ENCODE measurements at places on chromosomes 4 and X. TPM values are rescaled to one million over a fixed set of nuclear protein-coding genes. Genes with fewer than 3 reads are reported as not detected.

The ZCCHC18 gene
- total RNA-seq = 0.63 TPM

- DNase-seq = no peak
Measured at GRCh38 chrX:50107470-50107869, 93.3 kb downstream of the AKAP4 start.

- DNase-seq = no peak
Measured at GRCh38 chr4:80732010-80732409, 298.5 kb upstream of the BMP3 start.

The TMPRSS11F gene
- not detected for total RNA-seq

GRCh38 chr4:171751538-171751937 lies 61.7 kb upstream of the GALNTL6 start:
- no peak for DNase-seq

The WNK3 gene
- total RNA-seq = 1.4 TPM

DNA sequence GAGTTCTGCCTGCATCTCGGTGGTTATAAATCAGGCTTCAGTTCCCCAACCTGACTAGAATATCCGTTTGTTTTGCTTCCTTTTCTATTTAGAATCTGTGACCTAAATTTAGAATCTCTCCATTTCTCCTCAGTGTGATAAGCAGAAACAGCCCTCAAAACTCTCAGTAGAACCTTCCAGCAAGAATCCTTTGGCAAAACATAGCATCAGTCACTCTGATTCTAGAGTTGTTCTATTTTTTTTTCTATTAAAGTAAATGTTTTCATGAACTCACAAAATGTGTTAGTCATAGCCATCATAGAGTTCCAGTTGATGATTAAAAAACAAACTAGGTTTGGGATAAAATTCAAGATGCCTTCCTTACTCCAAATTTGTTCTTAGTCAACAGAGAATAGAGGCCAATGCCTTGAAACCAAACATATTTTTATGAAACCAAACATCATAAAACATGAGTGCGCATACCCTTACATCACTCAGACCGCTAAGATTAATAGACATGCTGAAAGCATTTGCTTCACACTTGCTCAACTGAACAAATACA lies 13.2 kb upstream of the C1QTNF7 start:
- no peak for DNase-seq

GRCh38 chrX:122583551-122583950 lies 600.5 kb upstream of the GRIA3 start:
- no peak for DNase-seq

The NWD2 gene
- total RNA-seq = not detected

DNA sequence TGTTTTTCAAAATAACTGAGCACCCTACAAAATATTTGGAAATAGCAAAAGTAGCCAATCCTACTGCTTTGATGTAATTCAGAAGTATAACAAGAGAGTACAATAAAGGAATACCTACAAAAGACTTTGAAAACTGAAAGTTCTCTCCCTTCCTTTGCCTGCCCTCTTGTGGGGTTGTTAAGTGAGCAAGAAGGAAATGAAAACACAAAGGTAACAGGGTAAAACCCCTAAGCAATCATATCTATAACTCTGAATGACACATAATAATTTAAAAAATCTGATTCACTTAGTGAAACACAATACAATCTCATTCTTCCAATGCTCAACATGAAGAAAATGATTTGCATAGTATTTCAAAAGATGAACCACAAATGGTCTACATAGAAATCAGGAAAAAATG lies 98.2 kb downstream of the FRYL start:
- DNase-seq = no peak

DNA sequence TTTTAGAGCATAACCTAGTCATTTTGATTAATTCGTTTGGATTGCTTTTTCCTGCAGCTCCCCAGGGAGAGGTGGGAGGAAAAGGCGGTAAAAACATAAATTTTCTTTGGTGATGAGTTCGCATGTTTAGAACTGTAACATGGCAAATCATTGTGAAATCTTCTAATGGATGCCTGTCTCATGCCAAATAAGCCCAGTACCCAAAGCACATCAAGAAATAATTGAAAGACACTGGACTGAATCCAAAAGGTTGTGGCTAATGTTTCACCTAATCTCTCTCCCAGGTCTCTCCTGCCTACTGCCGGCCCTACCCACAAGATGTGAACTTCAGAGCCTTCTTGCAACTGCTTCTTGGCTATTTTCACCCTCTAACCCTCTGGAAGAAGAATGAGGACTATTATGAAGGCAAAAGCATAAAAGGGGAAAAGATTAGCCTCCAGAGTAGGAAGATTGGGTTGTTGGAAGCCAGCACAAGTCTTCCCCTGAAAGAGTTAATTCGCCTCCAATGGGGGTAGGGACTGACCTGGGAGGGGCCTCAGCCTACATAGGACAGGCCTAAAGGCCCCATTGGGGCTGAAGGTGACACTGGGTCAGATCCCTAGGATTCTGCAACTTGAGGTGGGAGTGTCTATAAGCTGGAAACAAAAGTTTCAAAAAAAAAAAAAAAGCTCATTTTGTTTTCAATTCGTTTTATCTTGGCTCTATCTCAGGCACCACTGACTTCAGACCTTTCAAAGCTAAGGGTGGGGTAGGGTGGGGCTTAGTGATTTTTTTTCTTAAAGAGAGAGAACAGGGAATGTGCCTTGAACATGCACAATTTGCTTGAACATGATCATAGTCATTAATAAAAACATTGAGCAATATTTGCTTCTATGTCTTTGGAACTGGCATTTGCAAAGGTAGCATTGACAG lies 278.6 kb upstream of the KLF3 start:
- DNase-seq = peak; percentile 87

The GPAT3 gene
- total RNA-seq = 45.9 TPM

The GPR34 gene
- not detected for total RNA-seq

DNA sequence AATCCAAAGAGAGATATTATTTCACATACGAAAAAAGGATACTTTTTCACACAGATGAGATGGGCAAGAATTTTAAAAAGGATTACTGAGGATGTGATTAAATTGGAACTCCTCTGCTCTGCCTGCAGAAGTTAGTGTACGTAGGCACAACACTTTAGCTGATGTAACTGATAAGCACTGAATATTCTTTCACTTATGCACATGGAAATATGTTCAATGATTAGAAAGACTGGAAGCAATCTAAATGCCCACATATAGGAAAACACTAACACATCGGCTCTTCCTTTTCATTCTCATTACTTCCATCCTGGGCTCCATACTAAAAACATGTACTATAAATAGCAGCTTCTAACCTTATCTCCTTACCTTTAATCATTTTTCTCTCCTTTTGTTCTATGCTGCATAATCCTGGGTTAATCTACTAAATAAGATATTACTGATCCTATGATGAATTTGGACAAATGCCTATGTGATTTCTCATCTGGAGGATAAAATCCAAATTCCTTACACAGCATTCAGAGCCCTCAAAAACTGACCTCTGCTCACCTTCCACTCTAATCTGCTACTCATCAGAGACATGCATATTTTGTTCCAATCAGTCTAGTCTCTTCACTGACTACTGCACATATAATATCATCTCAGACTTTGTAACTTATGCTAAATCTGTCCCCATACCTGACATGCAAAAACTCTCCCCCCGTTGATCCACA lies 197.8 kb downstream of the PDGFC start:
- no peak for DNase-seq

- no peak for DNase-seq
Measured at GRCh38 chrX:37815366-37815765, 32.0 kb downstream of the DYNLT3 start.

GRCh38 chrX:18733287-18733686 lies 25.8 kb downstream of the PPEF1 start:
- DNase-seq = no peak

DNA sequence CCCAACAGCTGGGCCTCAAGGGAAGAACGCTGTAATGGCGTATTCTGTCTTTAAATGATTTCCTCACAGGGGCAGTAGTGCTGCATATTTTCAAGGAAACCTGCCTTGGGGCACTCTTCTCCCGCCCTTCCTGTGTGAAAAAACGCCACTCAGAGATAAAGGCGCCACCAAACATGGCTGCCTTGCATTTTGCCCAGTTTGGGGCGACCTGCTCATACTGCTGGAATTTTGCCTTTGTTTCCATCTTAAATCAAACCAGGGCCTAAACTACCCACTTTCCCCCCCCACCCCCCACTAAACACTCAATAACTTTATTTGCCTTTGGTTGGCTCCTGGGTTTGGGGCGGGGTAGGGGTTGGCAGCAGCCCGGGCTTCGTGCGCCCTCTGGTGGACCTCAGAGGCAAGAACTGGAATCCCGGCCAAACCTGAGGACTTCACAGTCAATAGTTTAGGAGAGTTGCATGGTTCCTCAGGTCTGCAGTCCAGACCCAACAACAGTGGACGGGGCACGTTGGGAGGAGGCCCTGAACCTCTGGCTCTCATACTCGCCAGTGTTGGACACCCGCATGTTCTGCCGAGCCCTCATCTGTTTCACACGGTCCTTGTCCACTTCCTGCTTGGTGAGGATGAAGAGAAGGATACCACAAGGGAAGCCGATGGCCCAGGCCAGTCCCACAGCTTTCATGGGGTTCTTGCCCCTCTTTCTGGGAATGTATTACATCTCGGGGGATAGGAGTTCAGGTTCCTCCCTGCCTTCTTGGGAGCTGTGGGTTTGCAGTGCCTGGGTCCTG lies 220.1 kb upstream of the STK26 start:
- DNase-seq = no peak

- no peak for DNase-seq
Measured at GRCh38 chr4:3805026-3805425, 38.8 kb downstream of the ADRA2C start.

DNA sequence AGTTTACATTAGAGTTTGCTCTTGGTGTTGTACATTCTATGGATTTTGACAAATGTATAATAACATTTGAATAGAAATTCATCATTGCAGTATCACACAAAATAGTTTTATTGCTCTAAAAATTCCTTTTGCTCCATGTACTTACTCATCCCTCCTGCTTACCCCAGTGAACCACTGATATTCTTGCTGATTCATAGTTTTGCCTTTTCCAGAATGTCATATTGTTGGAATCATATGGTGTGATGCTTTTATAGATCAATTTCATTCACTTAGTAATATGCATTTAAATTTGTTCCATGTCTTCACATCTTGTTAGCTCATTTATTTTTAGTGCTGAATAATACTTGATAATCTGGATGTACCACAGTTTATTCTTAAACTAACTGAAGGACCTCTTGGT lies 1593.2 kb downstream of the C4orf33 start:
- no peak for DNase-seq
